ENCODE measurements at places on chromosomes 5 and 9.

DNA sequence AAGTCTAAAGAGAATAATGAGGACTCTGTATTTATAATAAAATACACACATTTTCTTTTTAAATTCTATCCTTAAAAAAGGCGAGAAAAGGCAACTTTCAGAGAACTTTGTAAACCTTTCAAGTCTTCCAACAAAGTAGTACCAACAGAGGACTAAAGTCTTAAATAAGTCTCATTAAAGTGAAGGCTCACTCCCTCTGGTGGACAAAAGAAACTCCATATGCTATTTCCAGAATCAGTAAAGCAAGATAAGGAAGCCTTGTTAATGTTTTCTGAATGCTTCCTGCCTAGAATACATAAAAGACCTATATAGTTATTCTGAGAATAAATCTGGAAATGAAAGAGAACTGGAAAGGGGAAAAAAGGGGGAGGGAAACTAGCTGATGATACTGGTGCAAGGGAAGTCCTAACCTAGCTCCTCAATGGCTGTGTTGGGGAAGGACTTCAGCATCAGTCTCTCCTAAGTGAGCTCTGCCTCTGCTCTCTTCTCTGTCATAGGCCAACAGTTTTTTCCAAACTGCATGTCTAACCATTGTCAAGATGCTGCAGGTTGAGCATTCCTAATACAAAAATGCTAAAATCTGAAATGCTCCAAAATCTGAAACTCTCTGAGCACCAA, 7.2 kb downstream of the HMGCS1 start:
- no peak for DNase-seq

DNA sequence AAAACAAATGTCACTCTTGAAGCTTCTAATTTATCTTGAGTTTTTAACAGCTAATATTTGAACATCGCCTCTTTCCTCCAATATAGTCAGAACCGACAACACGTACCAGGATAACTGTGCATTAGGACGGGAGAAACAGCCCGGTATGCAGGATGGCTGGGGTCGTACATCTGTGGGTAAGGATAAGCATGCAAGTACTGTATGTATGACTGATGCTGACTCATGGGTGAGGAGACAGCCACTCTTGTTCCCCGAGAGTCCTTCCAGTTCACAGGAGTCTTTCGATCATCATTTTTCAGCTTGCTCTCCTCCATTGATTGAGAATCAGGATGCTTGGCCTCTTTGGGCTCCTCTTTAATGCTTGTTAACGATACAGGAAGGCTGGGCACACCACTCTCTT, 102.3 kb downstream of the ZNF608 start:
- DNase-seq = no peak

DNA sequence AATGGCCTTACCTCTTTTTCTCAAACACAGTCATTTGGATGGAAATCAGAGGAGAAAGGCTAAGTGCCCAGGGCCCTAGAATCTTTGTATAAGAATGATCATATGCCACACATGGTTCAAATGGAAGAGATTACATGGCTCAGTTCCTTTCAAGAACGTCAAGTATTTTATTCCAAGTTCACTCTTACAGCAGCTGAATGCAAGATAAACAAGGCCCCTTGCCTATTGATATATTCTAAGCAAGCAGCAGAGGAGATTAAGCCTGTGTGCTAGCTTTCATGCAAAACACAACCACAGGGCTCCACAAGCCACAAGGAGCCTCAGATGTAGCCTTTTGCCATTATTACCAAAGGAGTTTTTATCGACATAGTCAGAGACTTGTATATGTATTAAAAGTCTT, 55.3 kb upstream of the SLCO6A1 start:
- DNase-seq = no peak

DNA sequence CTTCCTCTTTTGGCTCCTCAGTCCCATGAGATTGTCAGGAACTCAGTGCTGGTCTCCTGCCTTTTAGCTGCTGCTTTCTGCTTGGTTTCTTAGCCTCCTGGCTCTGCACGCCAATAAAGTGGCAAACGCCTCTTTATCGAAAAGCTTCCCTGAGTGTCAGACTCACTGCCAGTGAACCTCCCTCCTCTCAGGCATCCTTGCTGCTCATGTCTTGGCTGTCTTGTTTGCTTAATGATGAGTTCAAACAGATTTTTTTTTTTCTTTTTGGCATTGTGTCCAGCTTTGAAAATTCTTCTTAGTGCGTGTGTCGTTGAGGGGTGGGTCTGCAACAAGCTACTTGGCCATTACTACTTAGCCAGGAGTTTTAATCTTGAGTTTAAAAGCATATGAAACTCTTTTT, 14.9 kb downstream of the RASGRF2 start:
- no peak for DNase-seq

- no peak for DNase-seq
Observed at GRCh38 chr9:121660367-121660766, 8.9 kb downstream of the DAB2IP start.

GRCh38 chr5:24693609-24694008, 48.8 kb upstream of the CDH10 start:
- no peak for DNase-seq

GRCh38 chr5:1282131-1282992, 12.5 kb downstream of the TERT start:
- no peak for DNase-seq

DNA sequence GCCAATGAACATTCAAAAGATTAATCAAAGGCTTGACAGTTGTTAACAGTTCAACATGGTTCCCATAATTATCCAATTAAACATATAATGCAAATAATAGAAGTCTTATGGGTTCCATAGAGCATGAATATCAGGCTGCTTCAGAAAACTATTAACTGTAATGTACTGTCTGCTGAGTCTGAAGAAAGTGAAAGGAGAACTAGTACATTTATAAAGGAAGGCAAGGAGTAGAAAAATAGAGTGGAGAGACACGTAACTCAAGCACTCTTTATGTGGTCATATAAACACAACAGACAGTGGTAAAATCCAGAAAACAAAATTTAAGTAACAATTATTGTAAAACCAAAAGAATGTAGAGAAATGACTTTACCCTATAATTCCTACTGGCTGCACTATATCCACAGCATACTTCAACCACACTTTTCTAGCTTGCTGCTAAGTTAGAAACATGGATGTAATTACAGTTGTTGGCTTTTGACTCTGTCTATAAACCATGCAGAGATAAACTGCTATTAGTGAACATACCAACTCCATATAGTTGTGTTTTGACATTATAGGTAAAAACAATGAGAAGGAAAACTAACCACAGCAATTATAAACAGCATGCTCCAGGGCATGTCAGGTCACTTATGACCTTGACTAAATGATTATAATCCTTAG, 32.7 kb downstream of the NFIB start:
- no peak for DNase-seq

DNA sequence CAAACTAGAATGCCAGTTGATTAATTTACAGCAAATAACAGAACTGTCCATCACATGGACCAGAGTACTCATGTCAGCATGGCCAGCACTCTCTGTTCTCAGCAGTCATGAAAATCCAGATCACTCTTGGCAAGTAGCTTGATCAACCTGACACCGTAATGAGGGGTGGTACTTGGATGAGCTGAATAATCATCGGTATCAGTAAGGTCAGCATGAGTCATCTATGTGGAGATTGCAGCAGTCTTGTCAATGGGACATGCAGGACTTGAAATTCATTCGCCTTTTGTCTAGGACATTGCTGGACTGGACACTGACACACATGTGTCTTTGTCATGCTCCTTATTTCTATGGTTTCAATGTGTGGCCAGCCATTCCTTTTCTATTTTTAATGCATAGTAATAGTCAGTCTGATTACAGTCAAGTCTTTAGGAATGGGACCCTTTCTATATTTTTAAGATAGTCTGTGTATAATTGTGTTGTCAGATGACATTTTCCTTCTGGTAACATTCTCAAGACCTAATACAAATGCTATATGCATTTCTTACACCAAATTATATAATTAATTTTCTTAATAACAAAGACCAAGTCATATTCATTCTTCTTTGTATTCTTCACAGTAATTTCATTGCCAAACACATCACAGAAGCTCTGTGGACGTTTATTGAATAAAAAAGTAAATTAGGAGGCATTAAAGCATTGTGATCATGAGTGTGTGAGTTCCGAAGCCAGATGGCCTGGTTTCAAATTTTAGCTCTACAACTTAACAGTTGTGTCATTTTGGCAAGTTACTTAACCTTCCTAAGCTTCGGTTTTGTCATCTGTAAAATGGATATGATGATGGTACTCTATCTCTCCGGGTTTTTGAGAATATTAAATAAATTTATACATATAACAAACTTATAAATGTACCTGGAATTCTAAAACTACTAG, 57.4 kb downstream of the ADAMTSL1 start:
- DNase-seq = no peak

DNA sequence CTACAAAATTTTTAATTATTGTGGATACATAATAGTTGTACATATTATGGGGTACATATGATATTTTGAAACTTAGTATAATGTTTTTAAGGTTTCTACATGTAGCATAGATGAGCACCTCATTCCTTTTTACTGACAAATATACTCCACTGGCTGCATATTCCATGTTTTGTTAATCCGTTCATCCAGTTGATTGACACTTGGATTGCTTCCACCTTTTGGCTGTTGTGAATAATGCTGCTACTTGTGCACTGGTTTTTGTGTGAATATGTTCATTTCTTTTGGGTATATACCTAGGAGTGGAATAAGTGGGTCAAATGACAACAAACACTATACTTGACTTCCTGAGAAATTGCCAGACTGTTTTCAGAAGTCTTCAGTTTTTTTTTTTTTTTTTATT, 2.8 kb upstream of the ENTREP1 start:
- no peak for DNase-seq

DNA sequence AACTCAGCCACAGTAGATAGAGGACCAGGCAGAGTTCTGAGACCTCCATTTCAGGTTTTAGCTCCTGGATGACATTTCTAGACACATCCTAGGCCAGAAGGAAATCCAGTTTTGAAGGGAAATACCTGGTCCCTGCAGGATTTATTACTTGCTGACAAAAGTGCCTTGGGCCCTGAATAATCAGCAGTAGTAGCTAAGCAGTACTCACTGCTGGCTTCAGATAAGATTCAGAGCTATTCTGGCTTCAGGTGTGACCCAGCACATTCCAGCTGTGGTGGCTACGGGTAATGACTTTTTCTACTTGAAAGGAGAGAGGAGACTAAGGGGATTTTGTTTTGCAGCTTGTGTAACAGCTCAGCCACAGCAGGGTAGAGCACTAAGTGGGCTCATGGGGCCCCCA, 34.0 kb downstream of the NDUFAF2 start:
- no peak for DNase-seq

DNA sequence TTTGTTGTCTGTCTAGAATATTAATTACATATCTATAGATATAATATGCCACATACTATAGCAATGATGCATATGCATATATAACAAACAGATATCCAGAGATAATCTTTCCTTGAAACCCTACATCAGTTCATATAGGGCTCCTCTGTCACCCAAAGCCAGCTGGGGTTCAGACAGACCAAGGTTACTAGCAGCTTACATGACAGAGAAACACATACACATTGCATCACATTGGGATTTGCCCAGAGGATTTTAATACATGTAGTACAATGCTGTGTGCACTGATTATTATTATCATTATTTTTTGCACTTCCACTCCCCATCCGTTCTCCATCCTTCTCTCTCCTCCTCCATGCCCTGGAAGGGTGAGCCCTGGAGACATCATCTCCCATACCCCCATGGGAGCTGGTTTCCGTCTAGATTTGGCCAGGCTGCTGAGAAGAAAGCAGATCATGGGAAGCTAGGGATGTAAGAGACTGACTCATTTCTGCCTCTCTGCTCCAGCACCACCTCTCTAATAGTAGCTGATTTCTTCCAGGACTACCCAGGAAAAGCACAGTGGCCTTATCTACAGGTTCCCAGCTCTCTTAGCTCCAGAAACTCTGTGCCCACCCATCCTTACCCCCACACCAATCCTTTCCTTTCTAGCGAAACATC, 23.3 kb downstream of the FST start:
- no peak for DNase-seq

GRCh38 chr5:34576891-34577666, 79.0 kb upstream of the RAI14 start:
- no peak for DNase-seq

GRCh38 chr9:13614060-13614459, 334.6 kb upstream of the MPDZ start:
- DNase-seq = no peak

GRCh38 chr9:82558855-82559630, 503.9 kb downstream of the RASEF start:
- DNase-seq = no peak

- DNase-seq = no peak
Observed at GRCh38 chr5:110751902-110752762, 13.3 kb downstream of the SLC25A46 start.

GRCh38 chr9:18319918-18320445, 154.0 kb upstream of the ADAMTSL1 start:
- no peak for DNase-seq

DNA sequence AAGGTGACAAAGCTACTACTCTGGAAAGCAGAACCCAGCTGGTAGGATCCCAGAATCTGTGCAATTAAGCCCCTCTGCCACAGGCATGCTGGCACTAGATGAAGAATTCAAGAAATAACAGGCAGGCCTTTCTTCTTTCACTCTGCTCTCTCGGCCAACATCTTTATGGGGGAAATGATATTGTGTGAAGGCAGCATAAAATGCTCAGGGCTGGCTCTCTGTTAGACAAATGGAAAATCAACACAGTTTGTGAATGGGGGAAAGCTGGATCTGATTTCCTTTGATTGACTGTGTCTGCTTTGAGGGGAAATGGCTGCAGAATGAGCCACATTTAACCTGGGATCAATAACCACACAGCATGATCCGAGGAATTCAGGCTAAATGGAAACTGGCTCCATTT, 29.1 kb upstream of the AKNA start:
- no peak for DNase-seq

DNA sequence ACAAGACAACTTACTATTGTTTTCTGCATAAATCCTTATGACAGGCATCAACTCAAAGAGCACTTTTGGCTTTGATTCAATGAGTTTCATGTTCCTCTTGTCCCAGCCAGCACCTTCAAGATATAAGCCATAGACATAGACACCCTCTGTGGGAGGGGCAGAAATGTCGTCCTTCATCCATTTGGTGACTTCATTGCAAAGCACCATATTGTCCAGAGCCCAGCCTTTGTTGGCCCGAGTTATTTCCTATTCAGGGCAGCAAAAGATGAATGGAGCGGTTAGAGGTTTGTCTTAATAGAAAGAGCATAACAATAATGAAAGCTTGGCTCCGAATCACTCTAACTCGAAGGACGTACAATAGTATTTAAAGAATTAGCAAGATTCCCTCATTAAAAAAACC, 243.9 kb downstream of the DNAH5 start:
- DNase-seq = no peak

- no peak for DNase-seq
Observed at GRCh38 chr5:174245516-174246075, 200.1 kb downstream of the NSG2 start.

DNA sequence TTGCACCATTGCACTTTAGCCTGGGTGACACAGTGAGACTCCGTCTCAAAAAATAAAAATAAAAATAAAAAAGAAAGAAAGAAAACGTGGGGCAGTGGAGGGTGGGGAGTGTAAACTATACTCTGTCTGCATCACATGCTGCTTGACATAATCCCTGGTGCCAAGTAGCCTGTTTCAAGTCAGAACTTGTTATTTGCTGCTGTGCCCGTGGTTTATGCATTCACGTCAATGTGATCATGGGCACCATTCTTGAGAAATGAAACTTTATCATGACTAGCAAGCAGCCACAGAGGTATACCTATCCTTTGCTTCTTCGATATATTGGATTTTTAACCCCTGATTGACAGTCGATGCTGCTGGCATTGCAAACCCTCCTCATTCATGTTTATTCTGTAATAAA, 4.1 kb upstream of the SMU1 start:
- DNase-seq = no peak

Data from T47D (cell line).